ENCODE measurements at places on chromosomes 1 and 21.

GRCh38 chr1:95916616-95917015, 682.6 kb downstream of the RWDD3 start:
- no peak for DNase-seq

DNA sequence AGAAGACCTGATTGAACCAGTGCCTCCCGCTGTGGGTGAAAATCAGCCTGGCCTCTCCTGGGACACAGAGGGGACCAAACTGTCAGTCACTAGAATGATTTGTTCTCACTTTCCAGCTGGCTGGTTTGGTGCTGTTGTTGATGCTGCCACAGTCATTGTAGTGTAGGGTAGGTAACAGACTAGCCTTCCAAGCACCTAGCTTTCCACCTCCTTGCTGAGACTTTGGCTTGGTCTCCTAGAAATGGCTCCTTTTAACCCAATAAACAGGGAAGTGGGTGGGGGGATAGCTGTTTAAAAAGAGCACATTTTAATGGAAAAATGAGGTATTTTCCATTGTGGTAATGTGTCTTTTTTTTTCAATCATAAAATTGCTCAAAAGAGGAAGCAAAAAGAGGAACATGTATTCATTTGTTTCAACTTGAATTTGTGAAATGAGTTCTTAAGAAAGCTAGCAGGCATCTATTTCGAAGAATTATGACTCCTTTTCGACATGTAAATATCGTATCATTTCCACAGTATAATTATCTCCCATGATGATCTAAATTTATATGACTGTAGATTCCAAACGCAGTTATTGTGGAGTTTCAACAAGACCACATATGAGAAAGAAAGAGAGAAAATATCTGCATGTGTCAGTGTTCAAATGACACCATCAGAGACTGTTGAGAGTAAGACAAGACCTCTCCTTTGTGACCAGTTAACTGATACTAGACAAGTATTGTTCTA, 190.1 kb downstream of the HLX start:
- DNase-seq: no peak

- no peak for DNase-seq
These were observed 457.8 kb upstream of the DAB1 start for GRCh38 chr1:57881639-57882038.

DNA sequence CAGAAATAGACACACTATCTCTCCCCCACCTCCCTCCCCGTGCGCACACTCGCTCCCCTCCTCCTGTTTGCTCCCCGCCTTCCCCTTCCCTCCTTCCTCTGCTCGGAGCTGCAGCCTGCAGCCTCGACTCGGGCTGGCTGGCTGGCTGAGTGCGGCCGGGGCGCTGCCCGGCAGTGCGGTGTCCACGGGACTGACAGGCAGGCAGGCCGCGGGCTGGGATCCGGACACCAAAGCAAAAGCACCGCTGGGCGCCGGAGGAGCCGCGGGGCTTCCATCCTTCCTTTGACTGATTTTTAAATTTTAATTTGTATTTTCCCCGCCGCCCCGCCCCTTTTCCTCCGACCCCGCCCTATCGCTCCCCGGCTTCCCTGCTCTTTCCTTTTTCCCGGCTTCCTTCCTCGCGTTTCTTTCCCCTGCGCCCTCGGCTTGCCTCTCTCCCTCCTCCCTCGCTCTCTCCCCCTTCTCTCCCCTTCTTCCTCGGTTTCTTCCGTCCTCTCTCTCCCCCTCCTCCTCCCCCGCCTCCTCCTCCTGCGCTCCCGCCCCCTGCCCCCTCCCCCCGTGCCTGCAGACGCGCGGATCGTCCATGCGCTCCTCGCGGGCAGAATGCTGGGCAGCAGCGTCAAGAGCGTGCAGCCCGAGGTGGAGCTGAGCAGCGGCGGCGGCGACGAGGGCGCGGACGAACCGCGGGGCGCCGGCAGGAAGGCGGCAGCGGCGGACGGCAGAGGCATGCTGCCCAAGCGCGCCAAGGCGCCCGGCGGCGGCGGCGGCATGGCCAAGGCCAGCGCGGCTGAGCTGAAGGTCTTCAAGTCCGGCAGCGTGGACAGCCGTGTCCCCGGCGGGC, 109.4 kb downstream of the NAV1 start:
- peak; percentile 65 for DNase-seq

DNA sequence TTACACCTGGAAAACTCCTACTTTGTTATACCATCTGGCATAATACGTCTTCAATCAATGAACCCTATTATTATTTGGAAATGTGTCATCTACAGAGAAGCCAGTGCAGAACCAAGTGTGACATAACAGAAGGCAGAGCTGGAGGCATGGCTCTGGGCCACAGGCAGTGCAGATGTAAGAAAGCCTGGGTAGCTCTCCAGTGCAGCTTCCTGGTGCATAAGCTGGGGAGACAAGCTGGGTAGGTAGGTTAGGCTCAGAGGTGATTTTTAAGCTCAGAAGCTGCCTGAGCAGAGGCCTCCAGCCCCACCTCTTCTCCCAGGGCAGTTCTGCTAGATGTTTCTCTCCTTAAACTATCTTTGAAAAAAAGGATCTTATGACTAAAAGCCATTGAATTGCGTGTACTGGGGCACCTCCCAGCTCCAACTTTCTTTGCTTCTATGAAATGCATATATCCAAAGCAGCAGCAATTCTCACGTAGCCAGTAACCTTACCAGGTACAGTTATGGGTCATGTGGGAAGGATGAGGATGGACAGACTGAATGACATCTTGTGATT, 30.7 kb downstream of the AKNAD1 start:
- DNase-seq: no peak

DNA sequence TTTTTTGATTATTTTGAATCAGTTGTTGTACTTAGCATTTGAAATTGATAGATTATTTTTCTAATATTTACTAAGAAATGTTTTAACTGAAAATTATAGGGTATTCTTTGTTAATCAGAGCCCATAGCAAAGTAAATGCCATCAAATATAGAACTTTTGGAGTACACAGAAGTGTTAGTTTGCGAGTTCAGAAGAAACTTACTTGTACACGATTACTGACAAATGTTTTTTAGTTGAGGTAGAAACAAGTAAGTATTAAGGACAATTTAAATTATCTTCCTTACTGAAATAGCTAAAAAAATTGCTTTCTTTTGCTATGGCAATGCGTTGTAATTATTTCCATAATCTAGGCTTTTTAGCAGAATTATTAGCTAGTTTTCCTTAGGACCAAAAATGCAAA, 692.2 kb downstream of the USP25 start:
- DNase-seq: no peak

DNA sequence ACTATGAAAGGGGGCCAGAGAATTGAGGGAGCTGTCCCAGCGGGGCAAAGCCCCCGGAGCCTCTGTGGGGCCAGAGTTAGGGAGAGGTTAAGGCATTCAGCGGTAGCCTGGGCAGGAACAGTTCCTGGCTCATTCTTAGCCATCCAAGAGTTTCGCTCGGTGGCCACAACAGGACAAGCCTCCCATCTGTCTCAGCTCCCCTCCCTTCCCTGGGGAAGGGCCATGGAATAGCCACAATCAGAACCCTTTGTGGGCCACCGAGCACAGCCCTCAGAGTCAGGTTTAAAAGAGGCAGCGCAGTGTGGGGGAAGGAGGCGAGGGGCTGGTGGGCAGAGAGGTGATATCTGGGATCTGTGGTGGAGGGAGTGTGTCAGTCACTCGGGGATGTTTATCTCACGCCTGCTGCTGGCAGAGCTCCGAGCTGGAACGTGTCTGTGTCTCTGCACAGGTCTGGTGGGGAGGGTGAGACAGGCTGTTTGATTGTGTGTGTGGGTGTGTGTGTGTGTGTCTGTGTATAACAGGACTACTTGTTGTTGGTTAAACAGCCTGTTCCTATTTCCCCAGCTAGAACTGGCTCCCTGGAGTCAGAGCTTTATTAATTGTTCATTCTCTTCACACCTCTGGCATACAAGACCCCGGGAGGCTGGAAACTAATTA, 49.6 kb upstream of the GOLT1A start:
- DNase-seq: no peak

DNA sequence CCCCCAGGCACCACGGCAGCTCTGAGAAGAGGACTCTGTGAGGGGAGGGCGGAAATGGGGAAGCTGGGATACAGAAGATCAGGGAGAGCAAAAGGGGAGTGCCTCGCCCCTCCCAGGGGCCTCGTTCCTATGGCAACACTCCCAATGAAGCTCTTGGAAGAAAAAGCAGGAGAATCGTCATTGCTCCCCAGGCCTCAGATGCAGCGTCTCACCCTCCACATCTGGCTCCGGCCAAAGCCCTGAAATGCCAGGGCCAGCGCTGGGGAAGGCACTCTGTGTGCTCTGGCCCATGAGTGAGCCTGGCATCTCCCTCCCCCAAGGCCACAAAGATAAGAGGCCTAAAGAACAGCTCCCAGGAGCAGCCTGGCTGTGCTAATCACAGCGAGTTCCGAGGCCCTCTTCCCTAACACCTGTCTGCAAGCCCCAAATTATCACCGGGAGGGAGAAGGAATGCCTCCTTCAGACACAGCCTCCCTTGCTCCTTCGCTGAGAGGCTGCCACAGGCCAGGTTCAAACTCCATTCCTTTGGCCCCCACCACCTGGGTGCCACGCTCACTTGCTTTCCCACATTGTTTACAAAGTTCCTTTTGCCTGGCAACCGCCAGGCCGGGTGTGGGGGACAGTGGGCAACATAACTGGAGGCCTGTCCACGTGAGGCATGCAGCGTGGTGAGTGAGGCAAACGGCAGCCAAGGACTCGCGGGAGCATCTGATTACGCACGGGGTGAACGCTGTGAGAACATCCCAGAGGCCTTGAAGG, 27.8 kb downstream of the ECE1 start:
- DNase-seq: peak; percentile 25

- no peak for DNase-seq
These were observed 75.6 kb downstream of the LMO4 start for GRCh38 chr1:87404296-87404695.

DNA sequence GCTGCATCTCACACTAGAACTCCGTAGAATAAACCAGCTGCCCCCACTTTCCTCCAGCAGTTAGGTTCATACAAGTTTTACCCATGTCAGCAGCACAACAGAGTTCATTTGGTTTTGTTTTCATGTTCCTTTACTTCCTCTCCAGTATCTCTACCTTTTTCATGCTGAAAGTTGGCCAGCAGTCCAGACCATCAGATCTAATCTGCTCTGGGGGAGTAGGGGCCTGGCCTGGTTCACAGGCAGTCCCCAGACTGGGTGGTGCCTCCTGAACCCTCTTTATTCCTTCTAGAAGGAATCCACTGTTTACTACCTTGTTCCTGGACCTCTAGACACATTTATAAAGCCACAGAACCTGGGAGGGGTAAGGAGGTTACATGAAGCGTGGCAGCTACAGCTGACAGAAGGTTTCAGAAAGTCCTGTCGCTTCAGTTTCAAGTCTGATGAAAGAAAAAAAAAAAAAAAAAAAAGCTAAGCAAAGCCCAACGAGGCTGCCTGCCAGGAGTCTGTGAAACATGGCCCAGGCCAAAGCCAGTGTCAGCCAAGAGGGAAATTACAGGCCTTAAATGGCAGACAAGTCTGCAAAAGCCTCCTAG, 184.6 kb upstream of the JUN start:
- peak; percentile 2 for DNase-seq

- DNase-seq: no peak
These were observed 179.4 kb downstream of the TGFB2 start for GRCh38 chr1:218524526-218524925.

DNA sequence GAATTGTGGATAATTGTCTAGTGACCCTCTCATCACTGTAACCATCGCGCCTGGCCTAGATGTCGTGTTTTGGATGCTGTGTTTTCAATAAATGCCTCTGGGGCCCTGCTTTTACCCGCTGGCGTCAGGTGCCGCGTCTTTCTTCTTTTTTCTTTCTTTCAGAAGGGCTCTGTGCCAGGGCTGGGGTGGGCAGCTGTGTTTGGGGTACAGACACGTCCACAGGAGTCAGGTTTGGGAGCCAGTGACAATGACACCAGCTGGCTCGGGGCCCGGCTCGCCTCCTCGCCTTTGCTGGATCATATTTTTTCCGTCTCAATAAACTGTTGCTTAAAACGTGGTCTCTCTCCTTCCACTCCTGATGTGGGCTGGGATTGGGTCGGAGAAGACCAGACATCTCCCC, 16.1 kb downstream of the TMEM201 start:
- no peak for DNase-seq

DNA sequence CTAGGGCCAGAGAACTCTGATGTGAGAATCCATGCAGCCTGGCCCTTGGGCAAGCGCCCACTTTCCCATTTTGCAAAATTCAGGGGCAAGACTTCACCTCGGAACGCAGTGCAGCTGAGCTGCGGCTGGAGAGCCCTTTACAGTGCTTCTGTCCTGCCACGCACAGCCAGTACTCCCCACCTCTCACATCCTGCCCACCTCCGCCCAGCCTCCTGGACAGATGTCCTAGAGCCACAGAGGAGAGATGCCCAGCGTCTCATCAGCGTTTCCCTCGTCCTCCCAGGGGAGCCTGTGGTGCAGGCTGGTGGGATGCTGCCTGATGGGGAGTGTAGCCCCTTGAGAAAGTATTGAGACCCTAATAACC, 29.6 kb downstream of the RUNX3 start:
- no peak for DNase-seq

DNA sequence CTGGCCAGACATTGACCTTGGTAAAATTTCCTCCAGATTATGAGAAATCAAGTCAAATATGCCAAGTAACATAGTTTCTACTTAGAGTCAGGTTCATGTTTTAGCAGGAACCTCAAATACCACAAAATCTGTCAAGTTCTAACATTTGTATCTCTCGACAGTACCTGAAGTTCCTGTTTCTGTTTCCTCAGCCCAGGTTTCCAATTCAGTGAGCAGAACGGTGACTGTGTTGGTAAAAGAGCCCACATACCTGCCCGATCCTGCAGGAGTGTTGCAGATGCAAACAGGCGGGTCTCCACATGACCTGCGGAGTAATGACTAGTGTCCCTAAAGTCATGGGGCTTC, 57.9 kb upstream of the LGALS8 start:
- no peak for DNase-seq

GRCh38 chr1:175062858-175063257, 4.8 kb upstream of the TNN start:
- DNase-seq: no peak

DNA sequence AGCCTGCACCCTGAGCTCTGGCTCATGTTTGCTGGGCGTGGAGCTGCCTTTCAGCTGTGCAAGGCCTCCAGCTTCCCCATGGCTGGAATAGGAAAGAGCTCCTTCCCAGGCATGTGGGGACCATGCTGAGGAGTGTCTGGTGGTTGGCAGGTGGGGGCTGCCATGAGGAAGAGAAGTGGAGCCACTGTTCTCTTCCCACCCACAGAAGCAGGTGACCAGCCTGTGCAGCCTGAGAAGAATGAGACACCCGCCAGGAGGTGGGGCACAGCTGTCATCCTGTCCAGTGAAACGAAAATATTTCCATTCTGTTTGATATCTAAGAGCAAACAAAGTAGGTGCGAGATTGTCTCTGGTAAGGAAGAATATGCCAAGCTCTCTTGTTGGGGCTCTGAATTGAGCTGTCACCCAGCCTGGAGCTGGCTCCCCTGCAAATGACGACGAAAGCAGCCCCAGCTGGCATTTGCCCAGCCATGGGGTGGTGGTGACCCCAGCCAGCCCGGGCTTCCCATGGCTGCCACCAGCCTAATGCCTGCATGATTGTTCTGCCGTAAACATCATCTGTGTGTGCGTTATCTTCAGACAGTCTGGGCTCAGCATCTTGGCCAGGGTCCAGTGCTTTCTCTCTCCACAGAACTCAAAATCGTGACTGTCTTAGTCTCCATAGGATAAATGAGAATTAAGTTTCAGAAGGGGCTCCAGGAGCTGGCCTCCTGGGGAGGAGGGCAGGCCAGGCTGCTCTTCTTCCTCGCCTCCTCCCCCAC, 429.8 kb upstream of the VAMP3 start:
- DNase-seq: no peak

Measured in caudate nucleus (tissue), 63 donors.